ENCODE measurements at places on chromosomes 1 and 21.

DNA sequence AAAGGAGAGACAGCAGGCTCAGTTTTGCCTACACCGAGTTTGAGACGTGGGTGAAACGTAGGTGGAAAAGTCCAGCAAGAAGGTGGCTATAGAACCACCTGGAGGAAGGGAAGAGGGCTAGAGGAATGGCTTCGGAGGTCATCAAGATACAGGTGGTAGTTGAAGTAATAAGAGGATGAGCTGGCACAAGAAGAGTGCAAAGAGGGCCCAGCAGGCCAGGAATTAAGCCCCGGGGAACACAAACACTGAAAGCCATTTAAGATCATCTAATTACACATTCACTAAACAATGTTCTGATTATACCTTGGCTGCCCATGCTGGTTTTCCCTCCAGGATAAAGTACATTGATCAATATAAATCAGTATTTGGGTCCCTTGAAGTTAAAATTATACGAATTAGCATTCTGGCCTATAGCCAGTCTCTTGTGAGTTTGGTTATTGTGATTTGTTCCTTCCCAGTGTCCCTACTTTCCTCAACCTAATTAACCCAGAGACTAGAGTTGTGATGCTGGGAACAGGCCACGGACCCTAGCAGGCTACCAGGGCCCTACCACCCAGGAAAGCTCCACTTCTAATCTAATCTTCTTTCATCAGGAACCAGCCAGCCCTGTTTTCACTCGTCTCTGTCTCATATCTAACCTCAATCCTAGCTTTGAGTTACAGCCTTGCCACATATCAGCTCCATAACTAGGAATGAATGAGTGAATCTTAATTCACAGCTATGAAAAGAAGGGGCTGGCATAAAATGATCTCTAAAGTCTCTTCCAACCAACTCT is 26.4 kb upstream of the PPP1R15B start:
- no peak for DNase-seq

DNA sequence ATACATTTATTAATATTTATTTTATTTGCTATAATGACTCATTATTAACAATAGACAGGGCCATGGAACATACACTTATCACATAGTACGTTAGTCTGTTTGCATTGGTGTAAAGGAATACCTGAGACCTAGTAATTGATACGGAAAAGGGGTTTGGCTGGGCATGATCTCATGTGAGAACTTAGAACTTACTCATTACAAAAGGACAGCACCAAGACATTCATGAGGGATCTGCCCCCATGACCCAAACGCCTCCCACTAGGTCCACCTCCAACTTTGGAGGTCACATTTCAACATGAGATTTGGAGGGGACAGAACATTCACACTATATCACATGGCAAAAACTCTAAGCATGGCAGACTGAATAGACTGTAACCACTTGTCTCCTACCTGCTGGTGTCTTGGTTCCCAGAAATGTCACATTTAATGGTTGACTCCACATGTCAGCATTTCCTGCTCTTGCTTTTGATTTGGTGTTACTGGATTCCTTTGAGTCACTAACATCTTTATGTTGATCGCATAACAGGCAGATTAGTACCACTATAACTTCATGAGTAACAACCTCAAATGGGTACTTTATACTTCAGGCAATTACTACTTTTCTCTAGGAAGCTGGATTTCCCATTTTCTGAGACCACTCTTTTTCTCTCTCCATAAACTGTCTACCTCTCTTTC is 3.5 kb upstream of the C1orf116 start:
- DNase-seq, result no peak

DNA sequence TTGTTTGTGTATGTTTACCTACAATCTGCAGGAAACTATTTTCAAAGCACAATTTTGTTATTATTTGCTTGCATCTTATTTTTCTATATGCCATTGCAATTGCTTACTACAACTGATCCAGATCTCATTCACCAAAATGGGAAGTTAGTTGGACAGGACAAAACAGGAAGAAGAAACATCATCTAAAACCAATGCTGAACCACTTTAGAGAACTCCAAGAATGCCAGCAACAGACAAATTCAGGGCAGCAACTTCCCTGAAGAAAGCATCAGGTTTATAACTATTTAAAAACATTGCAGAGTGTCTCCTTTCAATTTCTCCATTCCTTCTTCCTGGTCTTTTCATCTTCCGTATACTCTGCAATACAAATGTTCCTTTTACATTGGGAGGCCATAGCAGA is 82.4 kb upstream of the SMYD2 start:
- no peak for DNase-seq

- no peak for DNase-seq
Observed at GRCh38 chr1:9242338-9242969, 7.9 kb downstream of the H6PD start.

GRCh38 chr1:231803353-231803752 is 176.8 kb downstream of the DISC1 start:
- no peak for DNase-seq

DNA sequence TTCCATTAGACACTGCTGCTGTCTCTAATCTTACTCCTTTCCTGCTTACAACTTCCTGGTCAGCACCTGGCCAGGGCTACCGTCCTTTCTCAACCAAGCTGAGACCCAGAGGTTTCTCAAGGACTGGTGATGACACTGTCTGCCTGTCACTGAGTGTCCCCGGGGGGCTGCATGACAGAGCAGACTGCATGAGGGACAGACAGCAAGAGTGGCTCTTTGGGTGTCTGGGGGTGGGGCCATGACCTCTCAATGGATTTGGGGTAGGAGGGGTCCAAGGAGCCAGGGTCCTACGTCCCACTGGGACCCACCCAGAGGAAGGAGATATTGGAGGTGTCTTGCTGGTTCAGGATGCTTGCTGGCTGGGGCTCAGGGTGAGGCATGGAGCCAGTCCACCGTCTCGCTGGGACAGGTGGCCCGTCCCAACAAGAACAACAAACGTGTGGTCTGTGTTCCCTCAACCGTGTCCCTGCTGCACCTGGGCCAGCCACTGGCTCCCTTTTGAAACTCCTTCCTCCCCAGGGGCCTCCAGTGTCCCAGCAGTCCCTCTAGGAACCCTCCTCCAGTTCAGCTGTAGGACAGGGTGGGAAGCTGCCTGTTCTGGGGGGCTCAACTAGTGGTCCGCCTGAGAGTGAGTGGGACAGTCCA is 344.6 kb upstream of the AJAP1 start:
- DNase-seq, result no peak

DNA sequence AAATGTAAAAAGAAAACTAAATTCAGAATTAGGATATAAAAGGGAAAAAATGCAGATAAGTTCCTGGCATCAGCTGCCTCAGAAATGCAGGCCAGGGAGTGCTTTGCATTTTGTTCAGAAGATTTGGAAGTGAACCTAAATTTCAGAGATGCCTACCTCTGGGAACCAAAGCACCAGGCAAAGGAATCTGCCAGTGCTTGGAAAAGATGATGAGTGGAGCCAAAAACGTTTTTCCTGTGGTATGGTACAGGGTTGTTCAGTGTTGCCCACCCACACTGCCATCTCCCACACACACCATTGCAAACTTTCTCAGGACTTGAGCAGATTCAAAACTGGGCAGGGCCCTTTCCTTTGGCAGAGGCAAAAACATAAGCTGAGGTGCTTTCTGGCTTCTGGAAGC is 349.5 kb downstream of the TGFB2 start:
- DNase-seq, result no peak

DNA sequence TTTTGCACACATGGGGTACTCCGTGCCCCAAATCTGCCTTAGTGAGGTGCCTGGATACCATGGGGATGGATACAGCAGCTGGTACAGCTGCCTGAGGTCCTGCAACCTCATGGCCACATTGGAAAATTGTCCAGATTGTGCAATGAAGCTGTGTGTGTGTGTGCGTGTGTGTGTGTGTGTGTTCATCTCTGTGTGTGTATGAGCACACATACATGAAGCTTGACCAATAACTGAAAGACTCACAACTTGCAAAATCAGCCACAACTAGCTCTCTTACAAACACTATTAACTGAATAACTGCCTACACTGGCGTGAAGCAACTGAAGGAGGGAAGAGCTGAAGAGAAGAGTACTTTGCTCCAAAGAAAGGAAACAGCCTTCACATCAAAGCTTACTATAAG is 78.1 kb downstream of the ERG start:
- no peak for DNase-seq

- DNase-seq, result no peak
Observed at GRCh38 chr1:50542362-50542761, 119.1 kb upstream of the DMRTA2 start.

DNA sequence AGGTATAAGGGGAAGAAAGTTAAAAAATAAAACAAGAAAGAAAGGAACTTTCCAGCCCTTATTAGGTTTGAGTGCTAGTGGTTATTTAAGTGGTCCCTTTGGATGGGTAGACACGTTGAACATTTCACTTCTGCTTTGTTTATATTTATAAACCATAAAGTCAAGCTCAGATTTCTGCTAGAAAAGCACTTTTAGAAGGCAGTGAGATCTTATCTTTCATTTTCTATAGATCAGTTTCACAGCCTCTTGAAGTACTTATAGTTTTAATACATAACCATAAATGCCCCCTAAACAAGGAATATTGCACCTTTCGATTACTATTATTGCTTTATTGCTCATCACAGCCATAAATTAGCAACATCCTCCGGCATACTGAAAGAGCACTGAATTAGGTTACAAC is 446.8 kb upstream of the PLXNA2 start:
- no peak for DNase-seq

DNA sequence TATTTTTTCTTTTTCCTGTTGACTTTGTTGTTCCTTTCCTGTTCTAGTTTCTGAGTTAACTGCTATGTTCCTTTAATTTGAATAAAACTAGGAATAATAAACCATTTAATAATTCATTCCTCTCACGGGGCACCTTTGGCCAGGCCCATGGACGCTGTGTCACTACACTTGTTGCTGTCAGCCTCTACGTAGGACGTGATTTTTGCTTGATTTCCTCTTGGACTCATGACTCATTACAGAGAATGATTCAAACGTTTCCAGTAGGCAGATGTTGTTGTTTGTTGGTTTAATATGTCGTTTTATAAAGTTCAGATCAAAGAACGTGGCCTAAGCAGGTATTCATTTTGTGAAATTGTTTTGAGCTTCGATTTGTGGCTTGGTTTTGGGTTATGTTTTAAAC is 9.1 kb upstream of the SLC19A1 start:
- no peak for DNase-seq

Data from right renal pelvis (tissue), 4 donors.